ENCODE measurements at places on chromosomes 7 and 10.

DNA sequence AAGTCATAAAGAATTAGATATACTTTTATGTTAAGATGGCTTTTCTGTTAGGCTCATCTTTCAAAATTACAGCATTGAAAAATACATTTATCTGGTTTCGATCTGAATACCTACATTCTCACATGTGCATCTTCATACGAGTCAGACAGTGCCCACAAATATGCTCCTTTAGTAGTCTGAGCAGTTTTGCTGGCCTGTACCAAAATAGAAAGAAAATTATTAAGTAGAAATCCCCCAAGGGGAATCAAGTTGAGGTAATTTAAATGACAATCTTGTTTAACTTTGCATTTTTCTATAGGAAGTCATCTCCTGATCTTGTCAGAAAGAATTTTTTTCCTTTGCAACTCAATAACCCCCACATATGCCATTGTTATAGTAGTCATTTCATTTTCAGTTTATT, 287.4 kb upstream of the SEMA3D start:
- no peak for DNase-seq

GRCh38 chr7:67825356-67825755, 828.7 kb downstream of the TYW1 start:
- DNase-seq = no peak

- no peak for DNase-seq
These were observed 56.0 kb downstream of the CCDC71L start for GRCh38 chr7:106604971-106605370.

DNA sequence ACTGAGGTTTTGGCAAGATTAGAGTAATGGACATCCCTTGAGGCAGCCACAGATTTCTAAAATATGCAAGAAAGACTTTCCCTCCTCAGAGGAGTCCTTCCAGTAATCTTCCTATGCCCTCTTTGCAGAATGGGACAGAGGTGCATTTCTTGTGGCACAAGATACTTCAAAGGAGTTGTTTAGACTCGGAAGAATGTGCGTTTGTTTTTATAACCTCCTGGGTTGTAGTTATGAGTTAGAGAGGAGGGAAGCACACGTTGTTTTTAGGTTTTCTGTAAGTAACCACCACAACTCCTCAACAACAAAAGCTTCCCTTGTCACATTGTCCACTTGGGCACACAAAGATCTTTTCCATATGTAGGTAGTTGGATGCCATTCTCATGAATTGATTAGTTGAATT, 78.1 kb upstream of the GLI3 start:
- no peak for DNase-seq

- DNase-seq = no peak
These were observed 11.0 kb upstream of the ZNF107 start for GRCh38 chr7:64654796-64655548.

DNA sequence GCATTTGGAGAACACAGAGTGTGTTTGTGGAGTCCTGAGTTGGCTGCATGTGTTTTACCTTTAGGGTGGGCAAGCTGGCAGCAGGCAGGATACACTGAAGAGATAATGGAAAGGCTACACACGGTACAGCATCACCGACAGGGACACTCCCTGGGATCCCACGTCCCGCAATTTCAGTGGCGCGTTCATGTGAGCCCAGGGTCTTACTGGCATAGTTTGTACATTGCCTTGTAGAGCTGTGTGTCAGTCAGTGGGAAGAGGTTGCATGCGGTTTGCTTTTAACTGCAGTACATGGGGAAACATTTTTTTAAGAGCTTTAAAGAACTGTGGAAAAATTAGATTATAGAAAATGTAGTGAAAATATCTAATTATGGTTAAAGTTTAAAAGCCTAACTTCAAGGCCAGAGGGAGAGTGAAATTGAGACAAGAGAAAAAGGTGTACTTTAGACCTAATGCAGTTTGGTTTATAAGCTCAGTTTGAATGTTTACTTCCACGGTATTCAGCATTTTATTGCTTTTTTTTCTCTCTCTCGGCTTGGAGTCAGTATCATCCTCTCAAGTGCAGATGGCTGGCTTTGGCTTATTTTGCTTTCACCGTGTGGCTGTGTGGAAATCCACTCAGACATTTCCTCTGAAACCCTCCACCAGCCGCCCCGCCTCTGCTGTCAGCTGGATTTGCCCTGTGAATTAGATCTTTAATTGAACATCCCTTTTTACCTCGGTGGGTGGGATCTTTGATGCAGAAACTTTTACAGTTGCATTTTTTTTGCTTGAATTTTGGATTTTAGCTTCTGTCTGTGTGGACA, 364.2 kb upstream of the COBL start:
- no peak for DNase-seq
